ENCODE measurements at places on chromosomes 6 and 20.

DNA sequence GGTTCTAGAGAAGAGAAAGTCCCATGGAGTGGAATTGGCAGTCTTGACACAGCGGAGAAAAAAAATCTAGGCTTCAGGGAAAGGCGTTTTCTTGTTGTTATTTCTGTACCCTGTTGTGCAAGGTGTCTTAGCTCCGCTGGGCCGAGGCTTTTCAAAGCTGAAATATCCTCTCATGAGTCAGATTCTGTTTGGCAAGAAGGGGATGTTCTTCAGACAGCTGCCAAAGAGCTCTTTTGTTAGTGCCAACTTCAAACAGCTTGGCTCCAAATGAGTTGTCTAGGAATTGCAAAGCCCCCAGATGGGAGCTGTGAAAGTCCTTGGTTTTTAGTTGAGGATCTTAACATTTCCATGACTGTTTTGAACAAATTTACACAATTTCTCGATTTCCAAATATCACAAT is 45.6 kb downstream of the LRRN4 start:
- peak; percentile 98 for DNase-seq

GRCh38 chr6:82588020-82588419 is 224.4 kb downstream of the TPBG start:
- peak; percentile 25 for DNase-seq

DNA sequence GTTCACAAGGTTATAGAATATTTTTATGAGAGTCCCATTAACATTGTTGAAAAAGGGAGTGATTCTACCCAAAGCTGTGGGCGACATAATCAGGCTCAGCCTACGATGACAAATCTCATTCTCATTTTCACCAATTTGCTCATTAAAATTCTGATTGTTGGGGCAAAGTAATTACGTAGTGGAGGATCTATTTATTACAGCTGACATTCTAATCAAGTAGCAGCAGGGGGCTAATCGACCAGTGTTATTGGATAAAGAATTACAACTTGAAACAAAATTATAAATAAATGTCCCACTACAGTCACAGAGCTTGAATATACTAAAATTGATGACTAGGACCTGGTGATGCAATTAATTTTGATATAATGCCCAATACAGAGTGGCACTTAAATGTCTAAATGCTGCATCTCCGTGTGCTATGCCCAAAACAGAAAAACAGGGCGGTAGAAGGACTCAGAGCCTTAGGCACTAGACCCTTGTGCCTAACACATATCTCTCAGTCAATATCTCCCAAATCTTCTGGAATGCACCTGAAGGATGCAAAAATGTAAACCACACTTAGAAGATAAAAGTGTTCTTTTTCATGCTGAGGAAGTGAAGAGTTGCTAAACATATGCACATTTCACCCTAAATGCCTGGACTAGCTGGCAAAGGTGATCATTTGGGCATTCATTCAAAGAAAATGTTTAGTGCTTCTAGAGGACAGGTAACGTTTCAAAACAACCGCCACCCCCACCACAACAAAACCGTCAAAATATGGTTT is 88.3 kb downstream of the CD24 start:
- no peak for DNase-seq

- DNase-seq, result peak; percentile 29
Measured at GRCh38 chr6:12381587-12381986, 91.4 kb downstream of the EDN1 start.

Data from epithelial cell of esophagus (primary cell).